ENCODE measurements at places on chromosomes 4 and X. TPM values are rescaled to one million over a fixed set of nuclear protein-coding genes. Genes with fewer than 3 reads are reported as not detected.

Gene ANKRD50
- 36.8 TPM for polyA plus RNA-seq

Gene ARL9
- 4.3 TPM for polyA plus RNA-seq

Gene MAGEB1
- not detected for polyA plus RNA-seq

Gene SLC6A14
- not detected for polyA plus RNA-seq

Gene SLC25A14
- 29.3 TPM for polyA plus RNA-seq

Gene MTMR8
- polyA plus RNA-seq, result 1.5 TPM

Gene ZCCHC18
- polyA plus RNA-seq, result 30.6 TPM

Gene S100G
- polyA plus RNA-seq, result not detected

Gene HDAC8
- polyA plus RNA-seq, result 35.7 TPM

Gene DKK2
- 5.7 TPM for polyA plus RNA-seq
